ENCODE measurements at places on chromosomes 12 and 14.

DNA sequence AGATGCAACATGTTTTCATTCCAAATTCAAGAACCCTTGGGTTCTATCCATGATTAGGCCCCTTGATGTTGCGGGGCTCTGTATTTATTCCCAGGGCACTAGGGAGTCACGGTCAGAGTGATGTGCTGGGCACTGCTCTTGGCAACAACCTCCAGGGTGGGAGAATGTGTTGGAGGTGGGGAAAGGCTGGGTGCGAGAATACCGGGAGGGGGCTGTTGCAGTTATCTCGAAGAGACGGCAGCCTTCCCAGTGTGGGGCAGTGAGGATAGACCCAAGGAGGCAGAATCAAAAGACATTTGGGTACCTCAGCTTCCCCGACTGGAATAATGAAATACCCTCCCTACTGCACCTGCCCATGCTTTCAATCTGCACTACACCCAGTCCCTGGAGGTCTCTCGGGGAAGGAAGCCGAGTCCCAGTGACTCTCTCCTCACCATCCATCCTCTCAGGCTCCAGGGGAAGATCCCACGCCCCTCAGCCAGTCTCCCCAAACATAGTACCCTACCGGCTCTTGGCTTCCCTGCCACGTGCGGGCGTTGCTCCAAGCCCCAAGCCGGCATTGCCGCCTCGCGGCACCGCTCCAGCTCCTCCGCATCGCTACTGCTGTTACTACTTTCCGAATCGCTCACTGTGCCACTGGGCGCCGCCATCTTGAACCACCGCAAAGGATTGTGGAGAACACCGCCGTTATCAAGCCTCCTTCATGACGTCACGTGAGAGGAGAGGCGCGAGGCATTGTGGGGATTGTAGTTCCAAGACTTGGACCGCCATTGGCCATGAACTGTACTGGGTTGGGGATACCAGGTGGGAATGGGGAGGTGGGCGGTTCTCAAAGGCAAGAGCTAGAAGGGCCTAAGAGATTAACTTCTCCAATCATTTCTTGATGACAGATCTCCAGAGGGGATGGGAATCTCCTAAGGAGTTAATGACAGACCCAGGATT is at the start of gene C12orf43:
TSS of gene C12orf43 (minus strand) at position 663 of the 942 bp plus-strand sequence. CDS start at position 650, 13 bp downstream.
- DNase-seq, result peak; percentile 96

DNA sequence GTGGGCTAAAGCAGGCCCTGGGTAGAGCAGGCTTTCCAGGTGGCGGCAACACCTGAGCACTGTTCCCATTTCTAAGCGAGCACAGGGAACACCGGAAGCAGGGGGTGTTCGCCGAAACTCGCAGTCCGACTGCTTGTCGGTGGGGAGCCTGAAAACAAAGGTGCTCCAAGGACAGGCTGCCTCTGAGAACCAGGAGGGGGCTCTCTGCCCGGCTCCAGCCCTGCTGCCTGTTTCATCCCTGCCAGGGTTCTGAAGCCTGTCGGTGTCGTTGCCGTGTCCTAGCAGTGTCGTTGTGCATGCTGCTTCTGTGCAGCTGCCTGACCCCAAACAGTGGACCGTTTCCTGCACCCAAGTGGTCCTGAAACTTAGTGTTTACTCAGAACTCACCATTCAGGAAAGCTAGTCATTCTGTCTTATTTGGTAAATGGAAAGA is 21.8 kb downstream of the CCNK start:
- no peak for DNase-seq

GRCh38 chr12:56634242-56634836 is 4.2 kb upstream of the BAZ2A start:
- peak; percentile 19 for DNase-seq

DNA sequence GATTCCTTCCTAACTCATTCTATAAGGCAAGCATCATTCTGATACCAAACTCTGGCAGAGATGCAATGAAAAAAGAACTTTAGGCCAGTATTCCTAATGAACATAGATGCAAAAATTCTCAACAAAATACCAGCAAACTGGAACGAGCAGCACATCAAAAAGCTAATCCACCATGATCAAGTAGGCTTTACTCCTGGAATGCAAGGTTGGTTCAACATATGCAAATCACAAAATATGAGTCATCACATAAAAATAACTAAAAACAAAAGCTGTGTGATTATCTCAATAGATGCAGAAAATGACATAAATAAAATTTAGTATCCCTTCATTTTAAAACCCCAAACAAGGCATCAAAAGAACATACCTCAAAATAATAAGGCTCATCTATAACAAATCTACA is 98.9 kb downstream of the ACSS3 start:
- no peak for DNase-seq

- no peak for DNase-seq
Measured at GRCh38 chr12:132140501-132140900, 3.6 kb downstream of the DDX51 start.

DNA sequence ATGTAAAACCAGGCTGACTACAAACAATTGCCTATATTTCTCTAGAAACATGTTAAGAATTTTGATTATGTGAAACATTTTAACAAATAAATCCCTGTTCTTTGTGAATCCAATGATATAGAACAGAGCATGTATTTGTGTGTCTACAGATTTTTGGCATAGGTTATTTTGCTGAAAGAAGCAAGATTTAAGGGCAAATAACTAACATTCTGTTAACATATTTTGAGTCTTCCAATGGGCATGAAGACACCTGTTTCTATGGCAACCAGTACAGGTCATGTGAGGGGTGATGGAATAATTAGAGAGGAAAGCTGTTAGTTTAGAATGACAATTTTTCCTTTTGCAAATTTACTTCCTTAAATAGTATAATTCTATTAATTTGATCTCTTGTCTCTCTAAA is 8.8 kb downstream of the ART4 start:
- DNase-seq, result no peak

DNA sequence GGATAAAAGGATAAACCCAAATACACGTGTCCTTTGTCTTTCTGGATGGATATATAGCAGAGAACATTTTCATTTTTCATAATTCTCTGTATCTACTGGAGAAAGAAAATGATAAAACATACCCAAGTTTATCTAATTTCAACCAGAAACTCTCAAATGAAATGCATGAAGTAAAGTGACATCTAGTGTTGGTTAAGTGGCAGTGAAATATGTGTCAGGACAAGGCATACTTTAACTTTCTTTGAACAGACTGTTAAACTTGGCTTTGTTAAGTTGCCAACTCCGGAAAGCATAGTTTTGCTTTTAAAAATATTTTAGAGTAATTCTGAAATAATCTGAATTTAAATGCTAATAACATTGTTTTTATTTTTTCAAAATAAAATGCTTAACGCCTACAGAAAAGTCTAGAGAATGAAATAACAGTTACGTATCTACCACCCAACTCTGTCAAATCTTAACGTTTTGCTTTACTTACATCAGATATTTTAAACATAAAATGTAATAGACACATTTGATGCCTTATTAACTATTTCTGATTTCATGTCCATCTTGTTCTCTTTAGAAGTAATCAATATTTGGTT is 25.2 kb upstream of the NTN4 start:
- no peak for DNase-seq

GRCh38 chr14:70245026-70245425 is 56.3 kb upstream of the SLC8A3 start:
- no peak for DNase-seq

- DNase-seq, result no peak
Measured at GRCh38 chr14:22634233-22634900, 9.8 kb downstream of the OR6J1 start.

GRCh38 chr14:91402348-91402747 is 15.3 kb downstream of the CCDC88C start:
- DNase-seq, result no peak

DNA sequence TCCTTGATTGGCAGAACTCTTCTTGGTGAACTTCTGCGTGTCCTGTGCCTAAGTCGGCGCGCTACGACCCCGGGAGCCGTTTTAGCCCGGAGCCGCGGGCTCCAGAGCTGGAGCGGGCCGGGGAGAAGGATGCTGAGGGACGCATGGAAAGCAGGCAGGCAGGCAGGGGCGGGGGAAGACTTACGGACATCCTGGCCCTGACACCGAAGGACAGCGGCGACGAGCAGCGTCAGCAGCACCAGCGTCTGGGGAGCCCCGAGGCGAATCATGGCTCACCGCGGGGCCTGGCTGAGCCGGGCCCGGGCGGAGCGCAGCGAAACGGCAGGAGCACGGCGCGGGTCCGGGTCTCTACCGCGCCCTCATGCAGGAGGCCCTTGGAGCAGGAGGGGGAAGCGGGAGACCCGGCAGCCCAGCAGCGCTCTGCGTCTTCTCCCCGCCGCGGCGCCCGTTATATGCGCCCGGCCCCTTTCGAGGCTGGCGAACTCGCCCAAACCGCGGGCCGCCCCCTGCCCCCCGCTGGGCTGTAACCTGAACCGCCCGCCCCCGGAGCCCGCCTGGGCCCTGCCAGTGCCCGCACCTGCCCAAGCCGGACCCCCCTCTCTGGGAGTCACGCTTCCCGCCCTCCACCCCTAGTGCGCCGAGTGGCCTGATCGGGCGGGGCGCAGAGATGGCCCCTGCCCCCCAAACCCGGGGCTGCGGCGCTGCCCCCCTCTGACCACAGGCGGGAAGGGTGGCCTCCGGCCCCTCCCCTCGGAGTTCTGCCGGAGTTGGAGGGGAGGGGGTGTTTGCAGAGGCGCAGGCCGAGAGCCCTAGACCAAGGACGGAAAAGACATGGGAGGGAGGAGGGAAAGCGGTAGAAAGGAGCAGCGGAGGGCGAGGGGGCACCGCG is at the start of gene COL2A1:
TSS of gene COL2A1 (minus strand) at position 424 of the 889 bp plus-strand sequence. CDS start at position 269, 155 bp downstream.
- DNase-seq, result no peak

DNA sequence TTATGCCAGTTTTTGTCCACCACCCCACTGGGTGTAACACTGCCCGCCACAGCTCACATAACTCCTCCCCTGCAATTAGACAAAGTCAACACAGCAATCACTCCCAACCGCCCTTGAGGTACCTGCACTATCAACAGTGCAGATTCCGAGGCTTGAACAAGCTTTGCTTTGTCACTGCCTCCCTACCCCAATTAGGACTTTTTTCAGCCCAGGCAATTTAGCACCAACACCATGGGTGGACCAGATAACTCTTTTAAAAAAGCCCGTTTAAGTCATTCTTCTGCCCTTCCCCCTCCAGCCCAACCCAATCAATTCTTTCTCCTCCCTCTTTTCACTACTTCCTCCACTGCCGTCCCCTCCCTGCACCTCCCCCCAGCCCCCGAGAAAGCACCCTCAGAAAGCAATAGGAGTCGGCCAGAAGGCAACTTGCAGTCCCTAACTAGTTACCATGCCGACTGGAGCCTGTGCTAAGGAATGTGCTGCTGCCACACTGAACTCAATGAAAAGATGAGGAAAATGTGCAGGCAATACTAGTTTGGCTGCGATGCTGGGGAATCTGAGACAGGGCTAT is 45.7 kb upstream of the OTX2 start:
- no peak for DNase-seq

DNA sequence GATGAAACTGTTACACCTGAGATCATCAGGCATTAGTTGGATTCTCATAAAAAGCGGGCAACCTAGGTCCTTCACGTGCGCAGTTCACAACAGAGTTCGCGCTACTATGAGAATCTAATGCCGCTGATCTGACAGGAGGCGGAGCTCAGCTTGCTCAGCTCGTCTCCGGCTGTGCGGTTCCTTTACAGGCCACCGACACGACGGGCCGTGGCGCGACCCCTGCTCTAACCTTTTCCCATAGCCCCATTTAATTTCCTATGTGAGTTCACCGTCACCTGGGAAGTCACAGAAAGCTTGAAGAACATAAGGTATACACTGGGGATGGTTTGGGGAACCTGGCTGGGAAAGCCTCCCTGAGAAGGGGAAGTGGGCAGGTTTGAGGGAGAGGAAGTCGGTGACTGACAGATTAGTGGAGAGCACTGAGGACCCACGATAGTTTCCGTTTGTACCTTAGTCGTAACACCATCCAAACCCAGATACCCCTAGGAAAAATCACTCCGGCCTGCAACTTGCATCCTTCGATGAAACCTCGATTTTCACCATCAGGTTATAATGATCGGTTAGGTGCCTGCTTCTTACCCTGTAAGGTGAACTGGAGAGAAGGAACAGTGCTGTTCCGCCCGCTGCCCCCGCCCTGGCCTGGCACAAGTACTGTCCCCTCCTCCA is 2.8 kb upstream of the AAAS start:
- DNase-seq, result peak; percentile 72

- no peak for DNase-seq
Measured at GRCh38 chr14:34174973-34175372, 224.1 kb upstream of the EGLN3 start.

DNA sequence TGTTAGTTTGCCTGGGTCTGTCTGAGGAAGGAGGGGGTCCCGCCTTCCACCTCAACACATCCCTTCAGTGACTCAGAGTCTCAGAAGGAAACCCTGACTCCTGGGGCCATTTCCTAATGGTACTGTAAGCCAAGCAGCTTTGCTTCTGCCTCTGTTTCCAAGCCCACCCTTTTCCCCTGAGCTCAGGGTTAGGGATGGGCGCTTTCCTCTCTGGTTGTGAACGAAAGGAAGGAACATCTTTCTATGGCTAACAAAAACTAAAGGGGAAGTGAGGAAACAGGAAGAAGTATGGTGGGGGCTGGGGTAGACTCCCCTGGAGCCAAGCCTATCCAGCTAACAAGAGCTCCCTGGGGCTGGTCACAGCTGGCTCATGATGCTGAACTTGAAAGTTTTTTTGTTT is 11.6 kb upstream of the UNC119B start:
- DNase-seq, result no peak

- DNase-seq, result peak; percentile 98
Measured at GRCh38 chr14:76961631-76962302, 66.7 kb downstream of the IRF2BPL start.

DNA sequence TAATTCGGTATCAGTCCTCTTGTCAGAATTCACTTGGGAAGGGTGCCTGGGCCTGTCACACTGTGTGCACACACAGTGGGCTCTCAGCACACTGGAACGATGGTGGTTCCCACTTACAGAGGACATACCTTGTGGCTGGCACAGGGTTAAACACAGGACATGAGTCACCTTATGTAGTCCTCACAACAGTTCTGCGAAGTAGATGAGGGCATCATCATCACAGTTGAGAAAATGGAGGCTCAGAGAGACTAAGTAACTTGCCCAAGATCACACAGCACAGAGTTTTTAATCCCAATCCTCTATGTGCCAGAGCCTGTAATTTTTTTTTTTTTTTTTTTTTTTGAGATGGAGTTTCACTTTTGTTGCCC is 90.7 kb downstream of the NINJ2 start:
- no peak for DNase-seq

DNA sequence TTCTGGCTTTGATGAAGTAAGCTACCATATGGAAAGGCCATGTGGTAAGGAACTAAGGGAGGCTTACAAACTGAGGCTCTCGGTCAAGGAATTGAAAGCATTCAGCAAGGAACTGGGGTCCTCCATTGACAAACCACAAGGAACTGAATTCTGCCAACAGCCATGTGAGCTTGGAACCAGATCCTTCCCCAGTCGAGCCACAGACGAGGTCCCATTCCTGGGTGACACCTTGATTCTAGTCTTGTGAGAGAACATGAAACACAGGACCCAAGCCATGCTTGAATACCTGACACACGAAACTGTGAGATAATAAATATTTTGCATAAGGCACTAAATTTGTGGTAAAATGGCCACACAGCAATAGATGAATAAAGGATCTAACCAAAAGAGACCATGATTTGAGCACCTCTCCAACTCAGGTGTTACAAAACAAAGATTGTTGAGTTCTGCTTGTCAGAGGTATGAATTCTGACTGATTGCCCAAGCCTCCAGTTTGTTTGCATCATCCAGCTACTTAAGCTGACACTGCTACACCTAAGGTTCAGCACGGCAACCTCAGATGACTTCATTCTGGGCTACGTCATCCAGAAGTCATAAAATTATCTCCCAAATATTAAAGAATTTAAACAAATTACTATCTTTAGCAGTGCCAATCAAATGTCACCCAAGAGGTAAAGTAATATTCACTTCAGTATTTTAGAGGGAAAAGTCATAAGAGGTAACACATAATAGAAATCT is 59.4 kb downstream of the GARIN6 start:
- no peak for DNase-seq
